ENCODE measurements at places on chromosomes 6 and 20.

DNA sequence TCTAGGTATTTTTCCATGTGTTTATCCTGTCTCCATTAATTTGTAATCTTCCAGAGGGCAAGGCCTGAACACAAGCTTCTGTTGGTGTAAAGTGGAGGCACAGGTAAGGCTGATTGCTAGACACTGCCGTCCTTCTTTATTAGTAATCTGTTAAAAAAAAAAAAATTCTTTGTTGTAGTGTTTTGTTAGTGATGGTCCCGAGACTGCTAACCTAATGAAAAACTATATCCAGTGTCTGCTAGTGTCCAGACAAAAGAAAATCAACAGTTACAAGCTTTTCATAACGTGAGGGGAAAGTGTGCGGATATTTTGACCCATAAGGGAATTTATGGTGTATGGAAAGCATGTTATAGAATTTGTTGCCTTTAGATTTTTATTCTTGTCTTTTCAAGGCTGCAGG lies 4.2 kb upstream of the HIVEP1 start:
- no peaks in the 10 kb centered on the region for H3K36me3 ChIP-seq

- H3K4me1 ChIP-seq: peaks cover 20% of the 10 kb centered on the region
- peaks cover 9% of the 10 kb centered on the region for H3K36me3 ChIP-seq
- no peaks in the 10 kb centered on the region for H3K27me3 ChIP-seq
- DNase-seq: no peak
Observed at GRCh38 chr6:161029195-161029809, 37.7 kb downstream of the MAP3K4 start.

- DNase-seq: no peak
- peak overlapping the region; percentile 73 for H3K27ac ChIP-seq
- no peaks in the 10 kb centered on the region for H3K4me1 ChIP-seq
- no peaks in the 10 kb centered on the region for H3K36me3 ChIP-seq
- peaks cover 18% of the 10 kb centered on the region for H3K27me3 ChIP-seq
- peak overlapping the region; percentile 89 for H3K4me3 ChIP-seq
Observed at GRCh38 chr20:1265226-1265915, 723 bp upstream of the SNPH start.

DNA sequence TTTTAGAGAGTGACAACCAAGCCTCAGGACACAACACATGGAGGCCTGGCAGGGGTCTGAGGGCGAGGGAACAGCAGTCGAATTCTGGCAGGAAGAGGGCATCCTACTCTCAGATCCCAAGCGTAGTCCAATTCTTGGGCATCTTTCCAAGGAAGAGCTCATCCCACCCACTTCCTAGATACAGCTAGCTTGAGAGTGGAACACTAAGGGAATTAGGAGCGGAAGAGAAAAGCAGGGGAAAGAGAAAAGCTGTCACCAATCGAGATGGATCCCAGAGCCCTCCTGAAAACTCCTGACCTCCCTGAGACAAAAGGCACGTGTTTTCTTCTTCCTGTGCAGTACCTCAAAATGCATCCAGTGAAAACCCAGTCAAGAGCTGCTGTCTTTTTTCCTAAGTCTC lies 67.1 kb downstream of the GFOD1 start:
- no peak overlapping the region for H3K4me3 ChIP-seq
- H3K4me1 ChIP-seq: peaks cover 28% of the 10 kb centered on the region
- H3K36me3 ChIP-seq: no peaks in the 10 kb centered on the region

- no peaks in the 10 kb centered on the region for H3K27me3 ChIP-seq
- H3K4me3 ChIP-seq: no peak overlapping the region
- no peaks in the 10 kb centered on the region for H3K36me3 ChIP-seq
- H3K27ac ChIP-seq: no peak overlapping the region
- no peak for DNase-seq
Observed at GRCh38 chr20:19565736-19566135, 192.3 kb upstream of the RIN2 start.

DNA sequence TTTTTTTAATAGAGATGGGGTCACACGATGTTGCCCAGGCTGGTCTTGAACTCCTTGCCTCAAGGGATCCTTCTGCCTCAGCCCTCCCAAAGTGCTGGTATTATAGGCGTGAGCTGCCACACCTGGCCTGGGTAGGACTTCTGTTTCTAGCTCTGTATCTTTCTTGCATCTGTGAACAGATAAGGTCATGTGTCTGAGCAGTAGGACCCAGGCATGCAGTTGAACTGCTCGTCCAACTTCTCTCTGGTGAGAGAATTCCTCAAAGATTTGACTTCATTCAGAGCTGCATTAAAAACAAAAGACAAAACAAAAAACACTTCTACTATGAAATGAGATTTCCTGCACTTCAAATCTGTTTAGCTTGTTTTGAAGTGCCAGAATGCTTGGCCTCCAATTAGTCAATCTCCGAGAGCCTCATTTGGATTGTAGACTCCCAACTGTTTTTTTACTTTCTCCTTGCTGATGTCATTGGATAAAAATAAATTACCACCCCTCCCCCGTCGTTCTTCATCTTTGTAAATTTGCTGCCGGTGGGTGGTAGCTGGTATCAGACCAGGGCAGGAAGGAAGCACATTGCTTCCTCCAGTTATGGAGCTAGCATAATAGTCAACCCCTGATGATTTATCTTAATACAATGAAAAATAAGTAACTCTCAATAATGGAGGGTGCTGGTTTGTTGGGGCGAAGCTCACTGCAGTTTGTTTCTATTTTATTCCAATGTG lies 17.6 kb downstream of the CD109 start:
- no peaks in the 10 kb centered on the region for H3K27me3 ChIP-seq
- H3K4me1 ChIP-seq: peaks cover 4% of the 10 kb centered on the region
- H3K27ac ChIP-seq: no peak overlapping the region
- DNase-seq: no peak
- no peaks in the 10 kb centered on the region for H3K36me3 ChIP-seq

GRCh38 chr6:63529498-63529897 lies 42.8 kb upstream of the LOC128125822 start:
- no peaks in the 10 kb centered on the region for H3K36me3 ChIP-seq
- H3K27me3 ChIP-seq: no peaks in the 10 kb centered on the region
- H3K4me3 ChIP-seq: no peak overlapping the region
- peak overlapping the region; percentile 48 for H3K27ac ChIP-seq
- no peak for DNase-seq

DNA sequence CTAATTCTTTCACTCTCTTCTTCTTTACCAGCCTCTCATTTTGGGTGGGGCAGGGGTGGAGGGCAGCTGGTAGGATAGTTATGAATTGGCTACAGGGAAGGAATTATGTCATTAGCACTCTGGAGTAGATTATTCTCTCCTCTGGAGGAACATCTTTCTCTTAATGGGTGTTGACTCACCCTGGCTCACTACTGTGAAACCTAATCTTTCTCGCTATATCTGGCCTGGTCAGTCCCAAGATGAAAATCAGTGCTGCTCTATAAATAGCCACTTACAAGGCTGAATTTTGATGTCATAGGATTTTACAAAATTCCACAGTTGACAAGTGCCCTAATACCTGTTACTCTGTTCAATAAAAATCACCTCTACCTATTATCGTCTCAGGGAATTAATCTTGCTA lies 151.3 kb downstream of the COL9A1 start:
- no peak overlapping the region for H3K4me3 ChIP-seq
- no peaks in the 10 kb centered on the region for H3K4me1 ChIP-seq
- no peak for DNase-seq
- no peaks in the 10 kb centered on the region for H3K36me3 ChIP-seq
- H3K27me3 ChIP-seq: peaks cover 4% of the 10 kb centered on the region

DNA sequence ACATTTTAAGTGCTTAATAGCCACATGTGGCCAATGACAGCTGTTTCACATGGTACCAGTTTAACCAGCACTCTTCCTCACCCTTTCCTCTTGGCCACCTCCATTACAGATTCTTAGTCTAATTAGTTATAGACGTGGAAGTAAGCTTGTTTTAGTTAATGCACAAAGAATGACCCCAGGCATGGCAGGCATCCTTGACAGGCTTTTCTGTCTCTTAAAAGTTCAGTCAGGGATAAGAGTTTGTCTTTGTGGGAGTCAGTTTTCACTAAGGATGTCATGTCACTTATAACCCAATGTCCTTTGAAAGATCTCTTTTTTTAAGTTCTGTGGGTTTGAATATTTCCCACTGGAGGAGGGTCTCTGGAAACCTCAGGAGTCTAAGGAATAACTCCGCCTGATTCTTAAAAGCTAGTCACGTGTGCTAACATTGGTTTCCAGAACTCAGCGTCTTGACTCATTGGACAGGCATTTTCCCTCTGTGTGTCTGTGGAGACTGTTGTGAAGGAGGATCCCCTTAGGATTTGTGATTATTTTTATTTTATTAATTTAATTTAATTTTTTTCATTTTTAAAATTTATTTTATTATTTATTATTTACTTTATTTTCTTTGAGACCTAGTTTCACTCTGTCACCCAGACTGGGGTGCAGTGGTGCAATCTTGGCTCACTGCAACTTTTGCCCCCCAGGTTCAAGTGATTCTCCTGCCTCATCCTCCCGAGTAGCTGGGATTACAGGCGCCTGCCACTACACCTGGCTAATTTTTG lies 171.4 kb downstream of the ZFAND3 start:
- DNase-seq: no peak
- H3K36me3 ChIP-seq: no peaks in the 10 kb centered on the region
- no peak overlapping the region for H3K4me3 ChIP-seq
- peaks cover 57% of the 10 kb centered on the region for H3K4me1 ChIP-seq

GRCh38 chr6:32692019-32692418 lies 25.6 kb upstream of the HLA-DQB1 start:
- H3K4me3 ChIP-seq: no peak overlapping the region
- no peaks in the 10 kb centered on the region for H3K36me3 ChIP-seq
- no peak overlapping the region for H3K27ac ChIP-seq
- DNase-seq: no peak
- peaks cover 22% of the 10 kb centered on the region for H3K27me3 ChIP-seq

DNA sequence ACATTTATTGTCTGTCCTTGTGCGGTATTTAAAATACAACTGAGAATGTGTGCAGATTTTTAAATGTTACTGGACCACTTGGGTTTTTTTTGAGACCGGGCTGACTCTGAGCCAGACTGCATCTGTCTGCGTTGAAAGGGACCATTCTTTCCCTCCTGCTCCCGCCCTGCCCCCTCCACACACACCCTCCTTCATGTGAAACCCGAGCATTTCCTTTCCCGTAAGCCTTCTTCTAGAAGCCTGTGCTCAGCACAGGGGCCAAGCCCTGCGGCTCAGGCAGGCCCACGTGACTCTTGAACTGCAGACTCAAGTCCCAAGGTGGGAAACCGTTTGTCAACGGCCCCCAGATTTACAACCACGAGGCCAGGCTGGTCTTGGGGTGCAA lies 82.7 kb upstream of the FOXC1 start:
- H3K36me3 ChIP-seq: no peaks in the 10 kb centered on the region
- peak overlapping the region; percentile 26 for H3K27ac ChIP-seq
- H3K27me3 ChIP-seq: peaks cover 17% of the 10 kb centered on the region
- peak overlapping the region; percentile 51 for H3K4me3 ChIP-seq

- H3K27ac ChIP-seq: no peak overlapping the region
- no peaks in the 10 kb centered on the region for H3K4me1 ChIP-seq
- no peaks in the 10 kb centered on the region for H3K36me3 ChIP-seq
- H3K27me3 ChIP-seq: peaks cover 64% of the 10 kb centered on the region
- H3K4me3 ChIP-seq: no peak overlapping the region
Observed at GRCh38 chr20:44104798-44105517, 82.0 kb downstream of the JPH2 start.

DNA sequence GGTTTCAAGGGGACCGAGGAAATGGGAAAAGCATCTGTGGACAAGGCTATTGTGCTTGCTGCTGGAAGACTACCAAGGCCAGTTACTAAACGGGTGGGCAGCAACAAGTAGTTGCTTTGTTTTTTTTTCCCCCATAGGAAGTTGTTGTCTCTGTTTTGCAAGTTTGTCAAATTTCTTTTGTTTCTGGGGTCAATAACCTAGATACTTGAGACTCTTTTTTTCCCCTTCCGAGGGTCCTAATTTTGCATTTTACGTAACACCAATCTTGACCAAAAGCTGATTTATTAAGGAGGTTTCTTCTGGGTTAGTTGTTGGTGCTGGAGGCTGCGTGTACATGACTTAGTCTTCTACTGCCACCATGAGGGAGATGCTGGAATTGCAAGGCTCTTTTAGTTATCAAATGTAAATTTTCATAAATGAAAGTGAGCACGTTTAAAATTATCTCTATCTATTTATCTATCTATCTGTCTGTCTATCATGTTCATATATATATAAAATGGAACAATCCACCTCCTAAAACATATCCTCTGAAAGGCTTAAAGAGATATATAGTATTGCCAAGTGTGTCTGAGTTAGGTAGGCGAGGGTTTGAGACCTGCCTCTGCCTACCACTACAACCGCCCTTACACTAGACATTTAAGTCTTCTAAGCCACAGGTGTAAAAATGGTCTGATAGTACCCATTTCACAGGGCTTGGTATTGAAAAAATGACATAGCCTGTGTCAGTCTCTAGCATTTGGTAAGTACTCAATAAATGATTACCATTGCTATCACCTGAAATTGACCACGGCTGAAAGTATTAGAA lies 60.2 kb downstream of the GCLC start:
- peaks cover 12% of the 10 kb centered on the region for H3K4me1 ChIP-seq
- DNase-seq: no peak
- peak overlapping the region; percentile 10 for H3K4me3 ChIP-seq

DNA sequence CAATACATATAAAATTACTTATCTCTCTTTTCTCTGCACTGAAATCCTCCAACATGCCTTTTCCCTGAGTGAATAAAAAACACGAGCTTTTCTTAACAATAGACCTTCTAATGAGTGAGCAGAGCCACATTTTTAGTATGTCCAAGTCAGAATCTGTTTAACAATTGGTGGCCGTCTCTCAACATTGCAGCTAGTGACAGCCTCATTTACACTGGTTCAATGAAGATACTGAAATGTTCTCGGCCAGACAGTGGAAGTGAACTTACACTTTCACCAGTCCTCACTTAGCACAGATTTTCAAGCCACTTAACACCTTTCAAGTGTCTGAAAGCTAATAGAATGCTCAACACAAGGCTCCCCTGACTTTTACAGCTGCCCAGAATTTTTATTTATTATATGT lies 767.1 kb downstream of the KIF16B start:
- H3K27me3 ChIP-seq: no peaks in the 10 kb centered on the region
- no peak for DNase-seq
- no peaks in the 10 kb centered on the region for H3K4me1 ChIP-seq

- no peak for DNase-seq
- no peak overlapping the region for H3K27ac ChIP-seq
- H3K4me3 ChIP-seq: no peak overlapping the region
- H3K36me3 ChIP-seq: peaks cover 43% of the 10 kb centered on the region
- no peaks in the 10 kb centered on the region for H3K27me3 ChIP-seq
- peaks cover 7% of the 10 kb centered on the region for H3K4me1 ChIP-seq
Observed at GRCh38 chr6:12164508-12164770, 125.7 kb upstream of the EDN1 start.

DNA sequence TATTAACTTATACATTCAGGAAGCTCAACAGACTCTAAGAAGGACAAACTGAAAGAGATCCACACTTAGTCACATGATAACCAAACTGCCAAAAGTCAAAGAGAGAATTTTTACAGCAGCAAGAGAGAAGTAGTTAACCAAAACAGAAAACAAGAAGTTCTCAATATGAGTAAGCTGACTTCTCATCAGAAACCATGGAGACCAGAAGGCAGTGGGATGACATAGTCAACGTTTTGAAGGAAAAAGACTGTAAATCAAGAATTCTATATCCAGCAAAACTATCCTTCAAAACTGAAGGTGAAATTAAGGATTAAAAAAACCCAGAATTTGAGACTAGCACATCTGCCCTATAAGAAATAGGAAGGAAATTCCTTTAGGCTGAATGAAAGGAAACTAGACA lies 60.4 kb downstream of the COL19A1 start:
- DNase-seq: no peak
- H3K4me1 ChIP-seq: no peaks in the 10 kb centered on the region
- no peak overlapping the region for H3K4me3 ChIP-seq
- H3K27me3 ChIP-seq: no peaks in the 10 kb centered on the region

- H3K4me3 ChIP-seq: peak overlapping the region; percentile 36
- H3K27me3 ChIP-seq: peaks cover 3% of the 10 kb centered on the region
- H3K4me1 ChIP-seq: peaks cover 21% of the 10 kb centered on the region
- no peak for DNase-seq
- no peaks in the 10 kb centered on the region for H3K36me3 ChIP-seq
- H3K27ac ChIP-seq: no peak overlapping the region
Observed at GRCh38 chr6:113457751-113458150, 399.4 kb upstream of the MARCKS start.
